ENCODE measurements at places on chromosomes 6 and 20.

DNA sequence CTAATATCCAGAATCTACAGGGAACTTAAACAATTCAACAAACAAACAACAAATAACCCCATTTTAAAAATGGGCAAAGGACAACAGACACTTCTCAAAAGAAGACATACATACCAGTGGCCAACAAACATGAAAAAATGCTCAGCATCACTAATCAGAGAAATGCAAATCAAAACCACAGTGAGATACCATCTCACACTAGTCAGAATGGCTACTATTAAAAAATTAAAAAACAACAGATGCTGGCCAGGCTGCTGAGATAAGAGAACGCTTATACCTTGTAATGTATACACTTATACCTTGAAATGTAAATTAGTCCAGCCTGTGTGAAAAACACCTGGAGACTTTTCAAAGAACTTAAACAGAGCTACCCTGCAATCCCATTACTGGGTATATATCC, 166.8 kb downstream of the IBTK start:
- DNase-seq = no peak

DNA sequence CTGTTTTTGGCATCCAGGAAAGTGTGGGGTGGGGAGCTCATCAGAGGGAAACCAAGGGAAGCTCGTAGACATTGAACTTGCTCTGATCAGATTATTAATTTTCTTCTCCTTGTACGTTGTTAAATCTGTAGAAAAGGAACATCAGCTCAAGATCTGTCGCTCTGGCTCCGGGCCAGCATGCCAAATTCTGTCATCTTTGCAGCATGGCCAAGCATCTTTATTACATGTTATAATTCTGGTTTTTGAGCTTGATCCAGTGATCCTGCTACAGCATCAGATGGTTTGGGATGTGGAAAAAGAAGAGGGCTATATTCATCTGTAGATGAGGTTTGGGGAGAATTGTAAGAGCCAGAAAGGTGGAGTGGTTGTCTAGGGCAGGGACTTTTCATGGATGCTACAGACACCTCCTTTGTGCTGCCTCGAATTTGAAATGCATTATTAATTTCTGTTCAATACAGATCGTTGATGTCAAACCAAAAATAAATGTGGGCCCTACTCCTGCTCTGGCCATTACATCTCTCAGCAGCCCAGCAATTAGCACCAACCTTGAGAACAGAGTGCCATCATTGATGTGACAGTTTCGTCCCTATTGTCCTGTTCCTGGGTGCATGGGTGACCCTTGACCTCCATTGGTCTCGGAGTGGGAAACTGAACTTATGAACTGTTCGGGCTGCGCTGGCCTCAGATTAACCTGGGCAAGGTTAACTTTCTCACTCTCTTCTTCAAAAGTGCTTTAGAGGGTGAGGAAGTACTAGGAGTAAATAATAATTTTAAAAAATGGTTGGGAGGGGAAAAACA, 250.8 kb downstream of the SOX4 start:
- DNase-seq = no peak

DNA sequence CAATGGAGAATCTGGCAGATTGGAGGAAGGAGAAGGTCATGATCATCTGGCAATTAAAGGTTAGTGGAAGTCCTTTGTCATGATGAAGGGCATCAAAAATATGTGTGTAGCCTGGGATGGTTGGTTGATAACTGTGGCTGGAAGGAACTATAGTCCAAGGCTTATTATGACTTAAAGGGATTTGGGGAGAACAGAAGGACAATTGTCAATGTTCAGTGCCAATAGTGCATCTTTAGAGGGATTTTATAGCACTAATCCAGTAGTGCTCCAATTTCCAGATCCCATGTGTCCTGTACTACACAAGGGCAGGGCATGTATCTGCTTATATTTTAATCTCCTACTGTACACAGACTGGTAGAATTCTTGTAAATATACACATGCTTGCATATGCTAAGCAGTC, 5.0 kb upstream of the ZBTB24 start:
- DNase-seq = no peak

DNA sequence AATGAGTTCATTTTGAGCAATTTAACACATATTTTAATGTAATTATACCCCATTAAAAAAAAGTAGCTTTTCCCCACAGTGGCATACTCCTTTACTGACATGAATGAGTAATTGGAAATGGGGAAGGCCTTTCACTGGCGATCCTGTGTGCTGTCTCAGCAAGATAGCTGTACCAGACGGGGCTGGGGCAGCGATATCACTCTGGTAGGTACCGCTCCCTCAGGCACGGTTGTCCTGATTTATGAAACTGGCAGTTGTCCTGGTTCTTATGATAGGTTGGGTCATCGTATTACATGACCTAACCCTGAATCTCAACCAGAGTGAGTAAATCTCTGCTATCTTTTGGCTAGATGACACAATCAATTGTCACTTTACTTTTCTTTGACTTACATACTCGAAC, 355.0 kb upstream of the MAP3K7 start:
- DNase-seq = no peak

DNA sequence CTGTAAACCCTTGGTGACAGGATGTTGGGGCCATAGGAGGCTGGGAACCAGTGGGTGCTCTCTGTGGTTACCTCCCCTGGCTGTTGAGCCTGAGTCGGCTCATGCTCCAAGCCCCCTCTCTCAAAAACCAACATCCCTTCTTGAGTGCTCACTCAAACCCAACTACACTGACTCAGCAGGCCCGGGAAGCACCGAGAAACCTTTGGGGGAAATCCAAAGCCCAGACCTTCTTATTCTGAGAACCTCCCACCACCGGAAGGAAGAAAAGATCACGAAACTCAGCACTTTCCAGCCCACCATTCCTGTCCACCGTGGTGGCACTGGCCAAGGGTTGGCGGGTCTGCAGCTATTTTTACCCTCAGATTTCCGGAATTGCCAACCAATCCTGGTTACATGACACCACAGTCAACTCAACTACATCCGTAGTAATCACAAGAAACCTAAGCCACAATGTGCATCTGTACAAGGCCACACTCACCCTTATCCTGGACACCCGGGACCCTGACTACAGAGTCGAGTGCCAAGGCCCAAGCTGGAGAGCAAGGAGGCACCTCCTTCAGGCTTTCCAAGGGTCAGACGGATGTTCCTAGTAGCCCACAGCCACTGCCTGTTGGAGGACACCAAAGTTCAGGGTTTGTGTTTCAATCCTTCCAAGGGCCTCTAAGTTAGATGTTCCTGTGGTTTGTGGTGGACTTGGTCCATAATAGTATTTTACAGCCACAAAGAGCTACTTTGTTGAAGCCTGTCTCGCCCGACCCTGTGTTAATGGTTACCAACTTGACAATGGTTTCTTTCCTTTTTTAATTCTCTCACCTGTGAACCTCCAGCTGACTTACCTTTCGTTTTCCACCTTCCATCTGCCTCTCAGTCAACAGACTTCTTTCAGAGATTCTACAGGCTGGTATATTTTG, 317.0 kb downstream of the CDC5L start:
- DNase-seq = no peak

DNA sequence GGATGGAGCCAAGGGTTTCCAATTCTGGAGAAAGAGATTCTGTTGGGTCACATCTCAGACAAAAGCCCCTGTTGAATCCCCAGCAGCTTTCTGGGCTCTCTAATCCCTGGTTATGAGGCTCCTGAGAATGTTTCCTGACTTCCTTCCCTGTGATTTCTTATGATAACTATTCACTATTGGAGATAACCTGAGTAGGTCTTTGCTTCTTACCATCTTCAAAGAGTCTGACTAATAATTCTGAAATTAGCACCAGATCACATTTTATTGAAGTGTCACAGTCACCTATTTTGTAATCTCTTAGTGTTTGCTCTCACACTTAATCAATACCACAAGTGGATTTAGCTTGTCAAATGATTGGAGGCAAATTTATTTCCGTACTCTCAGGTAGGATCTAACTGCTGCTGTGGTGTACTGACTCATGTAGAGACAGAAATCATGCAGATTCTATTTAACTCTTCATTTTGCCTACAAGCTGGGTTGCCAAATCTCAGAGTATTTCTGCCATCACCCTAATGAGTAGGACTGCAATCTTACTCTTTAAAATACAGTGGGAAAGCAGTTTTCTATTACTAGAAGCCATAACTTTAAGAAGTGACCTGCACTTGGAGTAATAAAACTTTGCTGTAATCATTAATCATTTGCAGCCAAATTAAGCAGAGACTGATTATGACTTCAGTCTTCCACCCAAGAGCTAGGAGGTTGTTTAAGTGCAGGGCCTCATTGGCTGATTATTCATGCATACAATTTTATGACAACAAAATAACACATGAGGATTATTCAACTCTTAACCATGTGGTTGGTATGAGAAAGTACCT, 422.1 kb downstream of the EPM2A start:
- no peak for DNase-seq

DNA sequence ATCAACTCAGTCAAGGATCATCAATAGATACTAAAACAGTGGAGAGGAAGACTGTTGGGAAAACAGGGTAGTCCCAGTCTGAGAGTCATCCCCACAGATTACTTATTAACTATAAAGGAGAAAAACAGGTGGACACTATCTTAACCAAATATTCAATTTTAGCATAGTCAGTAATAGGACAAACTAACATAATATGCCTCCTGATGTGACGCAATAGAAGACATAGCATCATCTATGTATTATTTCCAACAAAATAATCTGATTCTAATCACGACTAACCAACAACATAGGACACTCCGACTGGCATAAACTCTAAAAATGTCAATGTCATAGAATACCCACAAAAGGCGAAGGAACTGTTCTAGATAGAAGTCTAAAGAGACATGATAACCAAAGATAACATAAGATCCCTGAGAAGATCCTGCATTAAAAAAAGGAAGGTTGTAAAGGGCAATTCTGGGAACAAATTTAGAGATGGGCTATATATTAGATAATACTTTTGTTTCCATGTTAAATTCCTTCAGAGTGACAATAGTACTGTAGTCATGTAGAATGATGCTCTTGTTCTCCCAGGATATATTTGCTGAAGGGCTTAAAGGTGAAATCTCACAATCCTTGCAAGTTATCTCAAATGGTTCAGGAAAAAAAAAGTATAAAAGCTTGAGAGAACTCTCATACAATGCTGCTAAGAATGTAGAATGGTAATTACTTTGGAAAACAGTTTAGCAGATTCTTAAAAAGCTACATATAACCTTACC, 28.9 kb downstream of the ILRUN start:
- DNase-seq = no peak
